ENCODE measurements at places on chromosomes 7 and 10. TPM values are rescaled to one million over a fixed set of nuclear protein-coding genes. Genes with fewer than 3 reads are reported as not detected.

GRCh38 chr10:110502072-110502845 lies 4.6 kb downstream of the DUSP5 start:
- H3K4me1 ChIP-seq = peaks cover 70% of the 10 kb centered on the region
- DNase-seq = no peak
- H3K4me3 ChIP-seq = no peak overlapping the region
- H3K27me3 ChIP-seq = peaks cover 27% of the 10 kb centered on the region

GRCh38 chr10:85008488-85009184 lies 680.2 kb downstream of the CCSER2 start:
- no peak overlapping the region for H3K27ac ChIP-seq
- DNase-seq = no peak
- no peak overlapping the region for H3K4me3 ChIP-seq
- no peaks in the 10 kb centered on the region for H3K27me3 ChIP-seq
- H3K4me1 ChIP-seq = no peaks in the 10 kb centered on the region
- H3K36me3 ChIP-seq = no peaks in the 10 kb centered on the region

- no peak overlapping the region for H3K27ac ChIP-seq
- H3K4me3 ChIP-seq = no peak overlapping the region
- H3K36me3 ChIP-seq = no peaks in the 10 kb centered on the region
Measured at GRCh38 chr7:40507166-40507565, 372.4 kb downstream of the SUGCT start.

GRCh38 chr7:66453340-66453739 lies 175.3 kb upstream of the KCTD7 start:
- no peak overlapping the region for H3K4me3 ChIP-seq
- H3K27ac ChIP-seq = no peak overlapping the region
- H3K4me1 ChIP-seq = no peaks in the 10 kb centered on the region
- H3K36me3 ChIP-seq = no peaks in the 10 kb centered on the region
- H3K27me3 ChIP-seq = no peaks in the 10 kb centered on the region
- DNase-seq = no peak

- H3K4me1 ChIP-seq = peaks cover 6% of the 10 kb centered on the region
- H3K27me3 ChIP-seq = peaks cover 28% of the 10 kb centered on the region
- DNase-seq = no peak
- no peaks in the 10 kb centered on the region for H3K36me3 ChIP-seq
- H3K27ac ChIP-seq = no peak overlapping the region
Measured at GRCh38 chr7:151379193-151379520, 30.7 kb downstream of the WDR86 start.

GRCh38 chr10:62237506-62237905 lies 31.1 kb downstream of the RTKN2 start:
- H3K4me1 ChIP-seq = peaks cover 40% of the 10 kb centered on the region
- H3K27ac ChIP-seq = no peak overlapping the region
- no peak overlapping the region for H3K4me3 ChIP-seq
- no peaks in the 10 kb centered on the region for H3K36me3 ChIP-seq
- no peaks in the 10 kb centered on the region for H3K27me3 ChIP-seq

GRCh38 chr10:59177836-59178235 lies 1.4 kb downstream of the PHYHIPL start:
- no peak overlapping the region for H3K4me3 ChIP-seq
- peaks cover 6% of the 10 kb centered on the region for H3K4me1 ChIP-seq
- DNase-seq = no peak
- H3K27ac ChIP-seq = no peak overlapping the region

The TSC22D4 gene
- 57.5 TPM for total RNA-seq

The ACBD7 gene
- not detected for total RNA-seq

The PNLIPRP1 gene
- total RNA-seq = not detected

The PHYHIPL gene
- not detected for total RNA-seq

The SEMA4G gene
- total RNA-seq = 221 TPM

The CYP2E1 gene
- 0.96 TPM for total RNA-seq

The ZNF804B gene
- total RNA-seq = not detected
